ENCODE measurements at places on chromosomes 13 and 19.

DNA sequence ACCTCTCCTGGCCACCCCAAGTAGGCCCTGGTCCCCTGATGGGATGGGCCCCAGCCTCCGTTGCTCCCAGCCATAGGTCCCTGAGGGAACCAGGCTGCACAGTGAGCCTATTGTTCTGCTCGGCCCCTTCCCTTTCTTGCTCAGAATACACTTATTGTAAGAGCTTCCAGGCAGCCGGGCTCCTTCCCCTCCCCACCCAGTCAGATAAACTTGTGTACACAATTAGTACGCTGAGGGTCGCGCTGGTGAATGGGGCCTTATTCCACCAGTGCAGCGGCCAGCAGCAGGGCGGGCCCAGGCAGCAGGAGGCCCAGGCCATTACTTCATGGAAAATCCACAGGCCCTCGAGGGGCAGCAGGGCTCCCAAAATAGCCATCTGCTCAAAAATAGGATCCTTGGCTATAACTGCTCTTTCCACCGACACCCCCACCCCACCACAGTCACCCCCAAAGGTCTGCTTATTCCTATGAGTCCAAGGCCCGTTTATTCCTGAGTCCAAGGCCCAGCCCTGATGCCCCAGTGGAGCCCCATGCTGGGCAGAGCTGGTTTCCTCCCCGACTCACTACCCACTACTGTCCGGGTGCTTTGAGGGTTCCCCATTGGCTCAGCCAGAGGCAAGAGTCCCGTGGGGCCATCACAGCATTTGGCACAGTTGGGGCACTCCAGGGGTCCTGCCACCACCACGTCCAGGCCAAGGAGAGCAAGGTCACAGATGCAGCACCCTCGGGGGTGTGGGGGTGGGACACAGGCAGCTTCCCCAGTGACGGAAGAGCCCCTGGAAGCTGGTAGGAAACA, 22.1 kb downstream of the CAPN12 start:
- no peak for DNase-seq

- DNase-seq = no peak
Observed at GRCh38 chr19:38774181-38774950, 1.0 kb upstream of the LGALS7 start.

GRCh38 chr19:34998777-34999497, 1.2 kb upstream of the GRAMD1A start:
- DNase-seq = no peak

DNA sequence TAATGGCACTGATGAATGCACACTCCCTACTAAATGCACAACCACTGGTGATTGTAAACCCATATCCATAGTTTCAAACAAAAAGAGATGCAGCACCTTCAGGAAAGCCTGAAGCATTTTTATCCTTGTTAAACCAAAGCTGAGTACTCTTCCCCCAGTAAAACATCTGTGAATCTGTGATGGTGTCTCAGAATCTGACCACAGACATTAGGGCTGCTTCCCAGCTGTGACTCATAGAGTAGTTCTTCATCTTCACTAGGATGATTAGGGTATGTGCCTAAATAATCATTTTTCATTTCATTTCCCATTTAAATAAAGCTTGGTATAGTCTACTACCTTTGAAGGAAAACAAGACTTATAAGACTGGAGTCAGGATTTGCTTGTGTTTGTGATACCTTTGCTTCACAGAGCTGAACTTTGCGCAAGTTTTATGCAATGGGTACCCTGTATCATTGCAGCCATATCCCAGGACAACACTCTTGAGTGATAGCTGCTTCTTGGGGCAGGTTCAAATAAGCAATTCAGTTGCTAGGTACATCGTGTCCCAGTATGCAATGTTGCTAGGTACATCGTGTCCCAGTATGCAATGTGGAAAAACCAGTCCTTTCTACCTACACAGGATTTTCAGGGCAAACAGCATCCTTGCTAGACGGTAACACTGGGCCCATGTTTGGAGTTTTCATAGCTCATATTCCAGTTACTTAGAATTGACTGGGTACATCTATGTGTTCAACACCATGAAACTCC, 277.1 kb downstream of the IRS2 start:
- DNase-seq = no peak

- DNase-seq = no peak
Observed at GRCh38 chr19:41971363-41971762, 12.2 kb upstream of the RABAC1 start.

DNA sequence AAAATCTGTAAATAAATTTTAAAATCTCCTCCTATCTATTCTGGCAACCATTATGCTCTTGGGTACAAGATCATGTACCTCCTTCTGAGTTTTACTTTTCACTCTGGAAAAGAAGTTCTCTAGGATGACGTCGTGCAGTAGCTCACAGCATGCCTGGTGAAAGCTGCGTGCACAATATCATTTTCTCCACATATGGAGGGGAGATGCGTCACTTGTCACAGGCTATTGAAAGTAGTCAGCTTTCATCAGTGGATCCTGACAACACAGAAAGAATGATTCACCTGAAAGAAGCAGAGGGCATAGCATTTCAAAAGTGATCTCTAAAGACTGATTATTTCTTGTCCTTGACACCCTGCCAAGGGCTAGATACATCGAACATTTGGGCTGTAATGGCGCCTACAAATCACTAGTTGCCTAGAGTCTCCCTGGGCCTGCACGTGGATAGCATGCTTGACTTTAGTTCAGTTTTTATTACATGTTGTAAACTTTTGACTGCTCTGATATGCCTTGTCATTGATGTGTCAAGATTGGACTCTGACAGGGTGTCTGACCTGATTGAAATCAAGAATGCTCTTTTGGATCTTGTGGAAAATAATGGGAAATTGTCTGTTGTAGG, 1365.6 kb downstream of the OLFM4 start:
- DNase-seq = no peak

DNA sequence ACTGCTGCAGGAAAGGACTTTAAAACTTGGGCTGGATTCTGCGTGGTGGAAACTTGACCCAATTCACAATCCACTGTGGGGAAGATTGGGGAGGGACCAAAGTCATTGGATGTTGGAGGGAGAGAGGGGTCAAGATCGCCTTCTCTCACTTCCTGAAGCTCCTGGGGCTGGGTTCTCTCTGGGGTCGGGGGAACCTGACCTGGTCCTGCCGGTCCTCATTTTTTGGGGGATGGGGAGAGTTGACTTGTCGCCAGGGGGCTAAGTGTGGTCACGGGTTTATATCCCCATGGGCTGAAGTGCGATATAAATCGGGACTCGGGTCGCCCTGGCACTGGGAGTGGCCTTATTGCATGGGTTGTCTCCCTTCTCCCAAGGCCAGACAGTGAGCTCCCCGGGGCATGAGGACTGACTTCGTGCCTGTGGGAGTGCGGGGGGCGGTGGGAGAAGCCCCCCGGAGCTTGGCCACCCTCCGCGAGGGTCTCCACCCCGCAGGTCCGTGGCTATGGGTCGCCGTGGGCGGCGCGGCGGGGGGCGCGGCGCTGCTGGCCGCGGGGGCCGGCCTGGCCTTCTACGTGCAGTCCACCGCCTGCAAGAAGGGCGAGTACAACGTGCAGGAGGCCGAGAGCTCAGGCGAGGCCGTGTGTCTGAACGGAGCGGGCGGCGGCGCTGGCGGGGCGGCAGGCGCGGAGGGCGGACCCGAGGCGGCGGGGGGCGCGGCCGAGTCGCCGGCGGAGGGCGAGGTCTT, 6.3 kb downstream of the ICAM5 start:
- DNase-seq = no peak

GRCh38 chr19:18939922-18940768, 872 bp downstream of the HOMER3 start:
- peak; percentile 80 for DNase-seq

- no peak for DNase-seq
Observed at GRCh38 chr13:98778749-98779148, 26.3 kb upstream of the SLC15A1 start.

DNA sequence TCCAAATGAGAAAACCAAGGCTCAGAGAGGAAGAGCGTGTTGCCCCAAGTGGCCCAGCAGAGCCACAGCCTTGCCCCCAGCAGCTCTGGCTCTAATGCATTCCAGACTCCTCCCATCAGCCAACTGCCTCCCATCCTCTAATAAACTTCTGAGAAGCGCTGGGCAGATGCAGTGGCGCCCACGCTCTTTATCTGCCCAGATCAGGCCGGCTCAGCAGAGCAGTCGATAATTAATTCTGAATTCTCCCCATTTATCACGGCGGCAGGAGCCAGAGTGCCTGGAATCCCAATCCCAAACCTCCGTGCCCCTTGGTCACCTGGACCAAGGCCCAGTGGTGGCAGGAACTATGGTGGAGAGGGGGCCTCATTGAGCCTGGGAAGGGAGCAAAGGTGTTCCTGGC, 13.9 kb downstream of the TINCR start:
- no peak for DNase-seq

GRCh38 chr19:1575323-1576241, 7.5 kb upstream of the MEX3D start:
- no peak for DNase-seq

DNA sequence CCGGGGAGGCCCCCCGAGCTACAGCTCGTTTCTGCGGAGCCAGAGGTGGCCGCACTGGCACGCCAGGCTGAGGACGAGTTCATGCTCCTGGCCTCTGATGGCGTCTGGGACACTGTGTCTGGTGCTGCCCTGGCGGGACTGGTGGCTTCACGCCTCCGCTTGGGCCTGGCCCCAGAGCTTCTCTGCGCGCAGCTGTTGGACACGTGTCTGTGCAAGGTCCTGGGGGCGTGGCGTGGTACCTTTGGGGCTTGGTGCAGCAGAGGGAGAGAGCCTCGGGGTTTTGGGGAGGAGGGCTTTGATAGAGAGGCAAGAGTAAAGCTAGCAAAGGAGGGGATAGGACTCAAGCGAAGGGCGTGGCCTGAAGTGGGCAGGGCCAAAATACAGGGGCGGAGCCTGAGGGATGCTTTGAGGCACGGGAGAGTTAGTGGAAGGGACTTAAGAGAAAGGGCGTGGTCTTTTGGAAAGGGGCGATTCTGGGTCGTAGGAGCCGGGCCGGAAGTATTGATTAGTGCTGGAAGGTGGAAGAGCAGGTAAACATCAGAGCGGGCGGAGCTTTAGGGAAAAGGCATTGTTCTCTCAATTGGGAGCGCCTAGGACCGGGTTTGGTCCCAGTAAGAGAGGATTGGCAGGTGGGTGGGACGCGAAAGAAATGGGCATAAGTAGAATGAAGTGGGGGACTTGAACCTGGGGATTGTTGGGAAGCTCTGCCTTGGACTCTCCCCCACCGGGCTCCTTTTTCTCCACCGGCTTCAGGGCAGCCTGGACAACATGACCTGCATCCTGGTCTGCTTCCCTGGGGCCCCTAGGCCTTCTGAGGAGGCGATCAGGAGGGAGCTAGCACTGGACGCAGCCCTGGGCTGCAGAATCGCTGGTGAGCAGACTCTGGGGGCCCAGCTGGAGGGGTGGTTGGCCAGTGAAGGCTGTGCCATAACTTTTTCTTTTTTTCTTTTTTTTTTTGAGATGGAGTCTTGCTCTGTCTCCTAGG, 1.2 kb downstream of the PPM1N start:
- DNase-seq = no peak

DNA sequence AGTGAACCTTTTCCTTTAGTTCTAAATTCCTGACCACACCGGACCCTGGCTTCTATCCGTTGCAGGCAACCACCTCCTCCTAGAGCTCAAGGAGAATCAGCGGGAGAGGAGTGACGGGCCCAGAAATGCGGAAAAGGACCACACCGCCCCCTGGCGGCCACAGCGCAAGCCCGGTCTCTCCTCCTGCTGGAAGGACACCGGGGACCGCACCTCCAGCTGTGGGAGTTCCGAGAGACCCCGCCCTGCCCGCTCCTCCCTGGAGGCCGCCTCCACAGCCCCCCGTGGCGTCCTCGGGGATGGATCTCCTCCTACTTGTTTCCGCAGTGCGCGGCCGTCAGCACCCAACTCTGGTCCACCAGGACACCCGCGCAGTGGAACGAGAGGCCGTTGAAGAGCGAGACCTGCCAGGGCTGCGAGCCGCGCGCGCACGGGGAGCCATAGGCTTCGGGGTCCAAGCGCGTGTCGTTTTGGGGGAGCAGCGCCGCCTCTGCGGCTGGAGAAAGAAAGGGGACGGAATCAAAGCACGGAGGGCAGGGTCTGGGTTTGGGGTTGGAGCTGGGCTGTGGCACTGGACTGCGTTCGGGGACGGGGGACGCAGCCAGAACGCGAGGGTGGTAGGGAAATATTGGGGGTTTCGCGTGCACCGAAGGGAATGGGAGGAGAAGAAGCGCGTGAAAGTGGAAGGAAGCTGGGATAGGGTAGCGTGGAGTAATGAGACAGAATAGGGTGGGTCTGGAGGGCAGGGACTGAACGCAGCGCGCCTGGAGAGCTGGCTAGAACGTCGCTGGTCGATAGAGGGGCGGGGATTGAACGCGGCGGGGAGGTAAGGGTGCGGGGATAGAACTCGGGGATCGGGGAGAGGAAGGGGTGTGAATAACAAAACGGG, 2.5 kb downstream of the KLK10 start:
- DNase-seq = peak; percentile 69

GRCh38 chr19:38227287-38228004, 3.4 kb upstream of the DPF1 start:
- no peak for DNase-seq

GRCh38 chr13:25677956-25678355, 306.2 kb downstream of the ATP8A2 start:
- no peak for DNase-seq
